Effector memory CD4-positive, alpha-beta T cell (primary cell): ENCODE measurements at places on chromosomes 13 and 19.

DNA sequence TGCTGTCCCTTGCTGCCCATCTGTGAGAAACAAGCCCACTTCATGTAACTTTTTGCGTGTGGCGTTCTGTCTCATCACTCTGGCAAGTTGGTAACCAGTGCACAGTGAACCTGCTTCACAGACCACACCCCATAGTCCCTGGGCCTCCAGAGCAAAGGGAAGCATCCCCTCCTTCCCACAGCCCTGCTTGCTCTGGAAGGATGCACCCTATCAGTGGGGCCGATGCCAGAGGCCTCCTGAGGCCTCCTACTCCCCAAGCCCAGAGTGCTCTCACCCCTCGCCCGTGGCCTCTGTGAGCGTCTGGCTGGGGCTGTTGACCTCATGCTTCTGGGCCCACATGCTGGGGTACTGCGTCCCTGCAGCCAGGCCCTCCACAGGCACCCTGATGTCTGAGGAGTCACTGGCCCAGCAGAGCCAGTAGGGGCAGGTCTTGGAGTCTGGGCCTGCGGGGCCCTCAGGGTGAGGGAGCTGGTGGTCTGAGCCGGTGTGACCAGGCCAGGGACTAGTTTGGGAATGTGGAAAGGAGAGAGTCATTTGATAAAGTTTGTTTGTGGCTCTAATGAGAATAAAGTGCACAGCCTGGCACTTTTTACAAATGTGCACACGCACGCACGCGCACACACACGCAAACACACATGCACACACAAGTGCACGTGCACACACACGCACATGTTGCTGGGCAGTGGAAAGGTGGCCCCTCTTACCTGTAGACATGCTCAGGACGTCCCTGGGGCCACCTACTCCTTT lies 5.1 kb downstream of the TMEM86B start:
- no peak for DNase-seq

GRCh38 chr13:91372911-91373310 lies 25.4 kb downstream of the MIR17HG start:
- DNase-seq: no peak

DNA sequence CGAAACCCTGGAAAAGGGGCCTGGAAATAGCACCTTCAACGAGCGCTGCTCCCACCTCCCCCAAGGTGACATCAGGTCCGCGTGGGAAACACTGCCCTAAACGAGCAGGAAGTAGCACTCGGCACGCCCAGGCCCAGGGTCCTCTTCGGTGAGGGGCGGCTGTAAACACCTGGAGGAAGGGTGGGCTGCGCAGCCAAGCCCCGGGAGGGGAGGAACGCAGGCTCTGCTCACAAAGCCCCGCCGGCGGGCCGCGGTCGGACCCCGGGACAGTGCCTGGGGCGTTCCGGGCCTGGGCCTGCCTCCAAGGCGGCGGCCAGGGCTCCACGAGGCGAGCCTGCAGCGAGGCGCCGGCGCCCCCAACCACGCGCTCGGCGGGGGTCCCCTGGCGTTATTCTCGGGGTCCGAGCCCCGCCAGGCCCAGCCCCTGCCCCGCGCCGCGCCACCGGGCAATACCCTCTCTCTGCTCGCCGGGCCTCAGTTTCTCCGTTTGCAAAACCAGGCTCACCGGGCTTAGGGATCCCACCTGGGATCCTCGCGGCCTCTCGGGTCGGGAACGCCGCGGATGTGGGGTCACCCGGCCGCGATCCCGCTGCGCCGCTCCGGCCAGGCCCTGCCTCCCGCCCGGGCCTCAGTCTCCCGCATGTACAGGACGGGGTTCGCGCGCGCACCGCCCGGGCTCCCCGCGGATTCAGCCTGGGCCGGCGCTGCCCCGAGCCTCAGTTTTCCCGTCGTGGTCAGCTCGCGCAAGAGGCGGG lies 630 bp downstream of the RNF126 start:
- peak; percentile 65 for DNase-seq

- DNase-seq: no peak
Observed at GRCh38 chr13:50594276-50595051, 249.0 kb downstream of the DLEU7 start.

DNA sequence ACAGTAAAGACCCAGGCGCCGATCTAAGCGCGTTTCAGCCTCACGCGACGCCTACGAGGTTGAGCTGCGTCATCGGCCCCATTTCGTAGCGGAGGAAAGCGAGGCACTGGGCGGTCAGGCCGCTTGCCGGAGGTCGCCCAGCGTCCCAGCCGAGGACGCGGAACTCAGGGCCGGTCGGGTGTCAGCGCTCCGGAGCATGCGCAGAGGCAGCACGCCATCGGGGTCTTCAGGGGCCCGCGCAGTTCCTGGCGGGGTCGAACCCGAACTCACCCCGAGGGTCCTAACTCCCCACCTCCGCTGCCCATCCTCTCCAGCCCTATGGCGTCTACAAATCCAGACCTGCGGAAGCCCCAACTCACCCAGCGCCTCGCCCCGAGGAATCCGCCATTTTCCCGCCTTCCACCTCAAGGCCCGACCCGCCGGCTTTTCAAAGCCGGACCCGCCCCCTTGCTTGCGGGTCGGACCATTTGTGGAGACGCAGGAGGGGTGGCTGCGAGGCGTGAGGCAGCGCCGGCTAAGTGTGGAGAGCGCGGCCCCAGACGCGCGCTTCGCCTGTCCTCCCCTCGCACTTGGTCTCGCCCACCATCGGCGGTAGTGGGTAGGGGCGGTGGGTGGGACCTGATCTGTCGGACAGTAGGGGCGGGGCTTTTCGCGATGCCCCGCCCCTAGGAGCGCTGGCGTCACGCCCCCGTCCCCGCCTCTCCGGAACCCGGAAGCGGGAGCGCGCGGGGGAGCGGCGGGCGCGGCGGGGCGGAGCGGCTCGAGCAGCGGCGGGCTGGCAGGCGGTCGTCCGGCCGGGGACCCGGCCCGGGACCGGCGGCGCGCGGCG lies at the start of the genes HAUS8 and MYO9B:
Gene HAUS8, minus strand, starts transcription at position 418 of the 829 bp plus-strand sequence. Its CDS starts 30 bp downstream, at position 388.
Gene MYO9B, plus strand, starts transcription at position 743 of the 829 bp plus-strand sequence. CDS start 25,941 bp downstream, outside the sequence.
- peak; percentile 100 for DNase-seq

DNA sequence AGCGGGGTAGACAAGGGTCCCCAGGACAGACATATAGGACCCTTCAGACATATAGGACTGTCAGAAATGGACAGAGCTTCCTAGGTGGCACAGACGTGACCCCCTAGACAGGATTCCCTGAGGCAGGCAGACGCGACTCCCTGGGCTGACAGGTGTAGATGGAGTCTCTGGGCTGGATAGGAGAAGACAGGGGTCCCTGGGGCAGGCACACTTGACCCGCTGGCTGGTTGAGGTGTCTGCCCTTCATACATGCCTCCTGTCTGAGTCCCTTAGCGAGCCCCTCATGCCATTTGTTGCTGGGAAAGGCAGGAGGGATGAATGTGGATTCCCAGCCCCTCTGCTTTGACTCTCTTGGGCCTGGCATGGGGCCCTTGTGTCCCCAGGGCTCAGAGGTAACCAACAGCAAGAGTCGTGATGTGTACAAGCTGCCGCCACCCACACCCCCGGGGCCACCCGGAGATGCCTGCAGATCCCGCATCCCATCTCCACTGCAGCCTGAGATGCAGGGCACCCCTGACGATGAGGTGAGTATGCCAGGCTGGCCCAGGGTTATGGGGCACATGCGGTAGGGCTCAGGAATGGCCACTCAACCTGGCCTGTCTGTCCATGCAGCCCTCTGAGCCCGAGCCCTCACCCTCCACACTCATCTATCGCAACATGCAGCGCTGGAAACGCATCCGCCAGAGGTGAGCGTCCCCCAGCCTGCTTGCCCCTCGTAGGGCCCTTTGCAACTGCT lies 3.0 kb downstream of the HSPB6 start:
- no peak for DNase-seq

GRCh38 chr13:110218581-110219201 lies 88.3 kb downstream of the COL4A1 start:
- no peak for DNase-seq

GRCh38 chr19:58098682-58098998 lies 609 bp upstream of the ZSCAN18 start:
- DNase-seq: no peak

- no peak for DNase-seq
Observed at GRCh38 chr13:110303644-110304043, 3.3 kb downstream of the COL4A1 start.
